ENCODE measurements at places on chromosomes 6 and 20.

- no peak for DNase-seq
Observed at GRCh38 chr6:21186479-21187055, 407.0 kb upstream of the SOX4 start.

- no peak for DNase-seq
Observed at GRCh38 chr6:112216662-112217551, 37.5 kb downstream of the LAMA4 start.

DNA sequence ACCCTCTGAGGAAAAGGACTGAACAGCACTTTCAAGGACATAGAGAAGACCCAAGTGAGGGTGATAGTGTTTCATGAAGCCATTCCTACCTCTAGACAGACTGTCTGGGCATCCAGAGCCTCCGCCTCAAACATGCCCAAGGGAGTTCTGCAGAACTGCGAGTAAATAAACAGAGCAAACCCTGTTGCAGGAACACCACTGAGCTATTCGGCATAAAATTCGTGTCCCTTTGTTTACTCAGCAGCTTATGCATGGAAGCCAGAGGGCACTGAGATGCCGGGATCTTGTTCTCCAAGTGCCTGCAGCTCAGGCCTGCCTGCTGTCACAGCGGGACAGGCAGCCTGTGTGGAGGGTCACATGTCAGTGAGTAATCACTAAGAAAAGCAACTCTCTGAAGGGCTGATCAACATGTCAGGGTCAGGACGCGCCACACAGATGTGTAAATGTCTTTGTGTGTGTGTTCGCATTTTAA, 164.9 kb upstream of the HEY2 start:
- no peak for DNase-seq

- no peak for DNase-seq
Observed at GRCh38 chr6:10194816-10195672, 219.8 kb downstream of the TFAP2A start.

GRCh38 chr6:111837641-111838500, 35.4 kb downstream of the FYN start:
- peak; percentile 48 for DNase-seq

DNA sequence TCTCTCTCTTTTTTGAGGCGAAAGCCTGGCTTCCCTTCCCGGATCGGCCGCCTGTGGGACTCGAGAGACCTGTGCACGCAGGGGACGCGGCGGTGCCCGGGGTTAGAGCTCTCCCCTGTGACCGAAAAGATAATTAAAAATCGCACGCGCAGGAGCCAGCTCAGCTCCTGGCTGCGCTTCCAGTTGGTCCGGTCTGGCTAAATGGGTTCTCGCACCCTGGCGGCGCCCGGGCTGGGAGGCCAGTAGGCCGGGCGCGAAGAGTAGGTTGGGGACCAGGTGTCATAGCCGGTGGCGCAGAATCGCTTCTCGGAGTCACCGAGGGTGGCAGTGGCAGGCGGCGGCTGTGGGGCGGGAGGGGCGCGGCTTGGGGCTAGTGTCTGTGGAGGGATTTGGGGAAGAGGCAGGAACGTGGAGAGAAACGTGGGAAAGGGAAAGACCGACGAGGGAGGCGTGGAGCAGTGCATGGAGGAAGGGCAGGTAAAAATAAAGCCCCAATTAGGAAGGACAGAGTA, 41.9 kb upstream of the SUPT3H start:
- peak; percentile 35 for DNase-seq

DNA sequence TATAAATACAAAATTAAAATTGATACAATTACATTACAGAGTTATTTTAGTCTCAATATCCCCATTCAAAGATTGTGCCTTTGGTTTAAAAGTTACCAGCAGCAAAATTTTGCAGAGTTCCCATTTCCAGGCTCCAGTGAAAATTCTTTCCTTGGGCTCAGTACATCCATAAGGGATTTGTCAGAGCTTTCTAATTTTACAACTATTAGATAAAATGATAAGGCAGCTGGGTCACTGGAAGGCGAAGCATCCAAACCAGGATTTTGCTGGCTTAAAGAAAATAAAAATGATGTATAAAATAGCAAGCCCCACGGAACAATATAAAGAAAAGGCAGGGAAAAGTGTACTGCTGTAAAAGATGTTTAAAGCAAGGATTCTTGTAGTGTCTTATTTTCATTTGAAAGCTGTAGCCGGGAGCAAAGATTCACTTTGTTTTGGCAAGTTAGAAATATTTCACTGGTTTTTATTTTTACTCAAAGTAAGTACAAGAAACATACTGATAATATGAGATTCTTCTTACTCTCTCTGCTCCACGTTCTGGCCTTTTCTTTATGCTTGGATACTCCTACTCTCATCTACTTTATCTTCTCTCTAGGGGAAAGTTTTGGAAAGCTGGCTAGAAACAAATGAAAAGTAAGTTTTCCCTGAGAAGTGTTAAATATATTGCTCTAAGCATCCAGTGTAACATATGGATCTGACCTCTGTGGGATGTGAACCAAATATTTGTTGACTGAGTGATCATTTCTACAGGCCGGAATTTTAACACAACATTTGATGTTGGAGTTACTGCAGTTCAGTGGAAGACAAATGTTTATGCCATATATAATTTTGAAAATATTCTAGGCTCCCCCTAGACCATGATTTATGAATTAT, 488.4 kb downstream of the PHF3 start:
- DNase-seq: no peak

GRCh38 chr20:53739799-53740785, 146.5 kb upstream of the ZNF217 start:
- no peak for DNase-seq

DNA sequence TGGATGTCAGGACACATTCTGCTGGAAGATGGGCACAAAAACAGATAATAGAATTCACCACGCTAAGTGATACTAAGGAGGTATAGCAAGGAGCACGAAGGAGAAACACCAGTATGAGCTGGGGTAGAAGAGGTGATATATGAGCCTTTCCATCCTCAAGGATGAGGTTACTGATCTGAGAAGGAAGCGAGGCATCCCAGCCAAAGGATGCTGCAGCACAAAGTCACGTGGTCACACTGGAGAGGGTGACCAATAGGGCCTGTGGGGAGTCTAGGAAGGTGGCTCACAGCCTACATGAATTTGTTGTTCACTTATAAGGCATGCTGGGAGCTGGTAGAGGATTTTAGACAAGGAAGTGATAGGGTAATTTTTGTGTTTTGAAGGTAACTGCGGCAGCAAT, 1.4 kb downstream of the GINS1 start:
- DNase-seq: no peak

- DNase-seq: no peak
Observed at GRCh38 chr6:163782436-163783003, 368.0 kb downstream of the QKI start.

- no peak for DNase-seq
Observed at GRCh38 chr6:89874438-89874837, 19.8 kb upstream of the GJA10 start.

DNA sequence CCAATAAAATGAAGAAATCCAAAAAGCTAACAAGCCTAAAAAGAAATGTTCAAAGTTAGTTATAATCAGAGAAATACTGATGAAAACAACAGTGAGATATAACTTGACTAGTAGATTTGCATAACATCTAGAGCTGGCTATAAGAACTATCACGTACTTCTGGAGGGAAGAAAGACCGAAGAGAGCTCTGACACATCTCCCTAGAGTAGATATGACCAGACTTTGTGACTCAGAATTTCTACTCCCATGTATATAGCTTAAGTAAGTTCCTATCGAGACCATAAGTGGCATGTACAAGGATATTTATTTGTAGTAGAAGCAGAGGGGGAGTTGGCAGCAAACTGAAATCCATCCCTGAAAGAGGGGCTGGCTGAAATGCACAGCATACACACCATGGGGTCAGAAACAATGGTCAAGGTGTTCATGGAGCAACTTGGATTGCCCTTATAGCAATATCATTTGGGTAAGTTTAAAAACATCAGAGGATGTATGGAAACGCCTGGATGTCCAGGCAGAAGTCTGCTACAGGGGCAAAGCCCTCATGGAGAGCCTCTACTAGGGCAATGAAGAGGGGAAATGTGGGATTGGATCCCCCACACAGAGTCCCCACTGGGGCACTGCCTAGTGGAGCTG, 25.6 kb upstream of the IL17A start:
- no peak for DNase-seq

- no peak for DNase-seq
Observed at GRCh38 chr6:138596126-138596525, 96.8 kb upstream of the NHSL1 start.

- DNase-seq: no peak
Observed at GRCh38 chr20:19964289-19965265, 52.6 kb upstream of the NAA20 start.

GRCh38 chr6:25346064-25346463, 66.9 kb downstream of the CARMIL1 start:
- no peak for DNase-seq

DNA sequence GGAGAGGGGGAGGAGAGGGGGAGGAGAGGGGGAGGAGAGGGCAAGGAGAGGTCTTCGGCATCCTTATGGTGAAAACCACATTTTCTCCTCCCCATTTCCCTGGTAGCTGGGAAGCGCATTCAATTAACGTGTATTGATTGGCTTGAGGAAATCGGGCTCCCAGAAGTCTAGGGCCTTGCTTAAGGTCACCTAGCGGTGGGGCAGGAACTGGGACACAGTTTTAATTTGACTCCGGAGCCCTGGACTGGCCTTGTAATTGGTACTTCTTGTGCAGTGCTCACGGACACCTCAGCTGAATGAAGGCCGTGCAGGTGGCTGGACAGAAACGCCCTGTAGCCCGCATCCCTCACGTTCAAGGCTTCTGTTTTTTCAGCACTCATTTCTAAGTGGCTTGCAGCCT, 42.8 kb downstream of the CTCFL start:
- DNase-seq: no peak

- DNase-seq: no peak
Observed at GRCh38 chr6:53258774-53259155, 90.0 kb downstream of the ELOVL5 start.

DNA sequence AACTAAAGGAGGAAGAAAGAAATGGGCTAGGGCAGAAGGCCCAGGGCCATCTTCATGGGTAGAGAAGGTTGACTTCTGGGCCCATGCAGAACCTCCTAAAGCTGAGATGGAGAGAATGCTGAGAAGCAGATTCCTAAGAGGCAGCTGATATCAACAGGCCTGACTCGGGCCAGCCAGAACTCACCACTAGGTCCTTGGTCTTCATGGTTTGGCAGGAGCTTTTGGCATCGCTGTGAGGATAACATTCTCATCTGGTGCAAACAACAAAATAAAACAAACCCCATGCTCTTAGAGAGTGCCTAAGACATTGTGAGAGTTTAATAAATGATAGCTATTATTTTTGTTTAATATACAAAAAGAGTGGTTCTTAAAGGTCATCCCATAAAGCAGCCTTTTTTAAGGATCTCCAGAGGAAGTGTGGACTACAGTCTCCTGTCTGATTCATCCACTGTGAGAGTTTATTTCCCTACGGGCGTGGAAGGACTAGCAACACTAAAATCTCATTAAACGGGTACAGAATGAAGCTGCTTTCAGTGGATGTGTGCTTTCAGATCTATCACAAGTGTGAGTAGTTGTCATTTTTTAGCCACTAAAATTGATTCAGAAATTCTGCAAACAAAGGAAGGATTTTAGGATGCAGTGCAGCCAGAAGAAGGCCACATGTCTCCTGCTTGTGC, 160.0 kb downstream of the PLCB4 start:
- no peak for DNase-seq

All from stimulated activated naive CD4-positive, alpha-beta T cell (primary cell).